ENCODE measurements at places on chromosomes 1 and 21. TPM values are rescaled to one million over a fixed set of nuclear protein-coding genes. Genes with fewer than 3 reads are reported as not detected.

GRCh38 chr1:82121421-82121820 lies 320.7 kb downstream of the ADGRL2 start:
- DNase-seq: no peak

GRCh38 chr1:61094677-61095469 lies 12.5 kb downstream of the NFIA start:
- DNase-seq: no peak

DNA sequence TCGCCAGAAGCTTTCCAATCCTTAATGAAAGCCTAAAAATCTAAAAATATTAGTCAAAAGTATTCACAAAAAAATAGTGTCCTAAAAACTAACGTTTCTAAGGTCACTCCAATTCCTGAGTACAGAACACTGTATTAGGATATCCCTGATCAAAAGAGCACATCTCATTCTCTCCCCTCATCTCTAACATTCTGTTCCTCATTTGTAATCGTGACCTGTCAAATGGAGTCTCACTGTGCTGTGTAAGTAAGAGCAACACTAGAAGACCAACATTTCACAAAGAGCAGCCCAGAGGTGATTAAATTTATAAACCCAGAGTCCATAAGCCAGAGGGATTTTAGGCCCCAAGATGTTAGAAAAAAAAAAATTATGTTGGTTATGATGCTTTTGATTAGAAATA lies 26.3 kb downstream of the RGS2 start:
- no peak for DNase-seq

DMAP1 gene
- total RNA-seq: 26.7 TPM

PTPN22 gene
- 0.44 TPM for total RNA-seq

PINK1 gene
- 250 TPM for total RNA-seq

NKAIN1 gene
- 0.19 TPM for total RNA-seq

TNFRSF4 gene
- 2.2 TPM for total RNA-seq

COA6 gene
- total RNA-seq: 39.0 TPM

THEM5 gene
- total RNA-seq: not detected

All from left ventricle myocardium inferior (tissue), 1 donor.